ENCODE measurements at places on chromosomes 16 and 17. TPM values are rescaled to one million over a fixed set of nuclear protein-coding genes. Genes with fewer than 3 reads are reported as not detected.

The DOC2A gene
- 1.0 TPM for total RNA-seq

The MEOX1 gene
- 6.9 TPM for total RNA-seq

The KRTAP4-6 gene
- total RNA-seq = not detected

The GDE1 gene
- 43.9 TPM for total RNA-seq

The IST1 gene
- total RNA-seq = 172 TPM

The ACSM2A gene
- not detected for total RNA-seq

The MTSS2 gene
- total RNA-seq = 142 TPM

The TBC1D3D gene
- total RNA-seq = 2.0 TPM

The ODAD4 gene
- total RNA-seq = not detected

The PNPO gene
- total RNA-seq = 29.4 TPM

The ZDHHC1 gene
- total RNA-seq = 27.6 TPM

The CFAP52 gene
- total RNA-seq = 1.0 TPM

All from uterus (tissue), 4 donors.